ENCODE measurements at places on chromosomes 4 and X.
A peak's percentile ranks its signal among the peaks of the same experiment; 100 is the strongest.

GRCh38 chr4:27187786-27188185, 327.1 kb downstream of the STIM2 start:
- no peak for DNase-seq

DNA sequence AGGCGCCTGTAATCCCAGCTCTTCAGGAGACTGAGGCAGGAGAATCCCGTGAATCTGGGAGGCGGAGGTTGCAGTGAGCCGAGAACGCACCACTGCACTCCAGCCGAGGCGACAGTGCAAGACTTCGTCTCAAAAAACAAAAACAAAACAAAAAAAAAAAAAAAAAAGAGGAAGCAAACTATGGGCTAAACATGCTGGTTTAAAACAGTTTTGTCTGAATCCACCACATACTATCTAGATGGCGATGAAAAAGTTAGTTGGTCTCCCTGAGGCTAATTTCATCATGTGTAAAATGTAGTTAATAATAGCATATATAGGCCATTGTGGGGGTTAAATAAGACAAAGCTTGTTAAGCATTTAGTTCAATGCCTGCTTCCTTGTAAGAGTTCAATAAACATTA, 451.1 kb downstream of the RPA4 start:
- no peak for DNase-seq

- no peak for DNase-seq
Measured at GRCh38 chr4:56619816-56620215, 61.3 kb downstream of the HOPX start.

DNA sequence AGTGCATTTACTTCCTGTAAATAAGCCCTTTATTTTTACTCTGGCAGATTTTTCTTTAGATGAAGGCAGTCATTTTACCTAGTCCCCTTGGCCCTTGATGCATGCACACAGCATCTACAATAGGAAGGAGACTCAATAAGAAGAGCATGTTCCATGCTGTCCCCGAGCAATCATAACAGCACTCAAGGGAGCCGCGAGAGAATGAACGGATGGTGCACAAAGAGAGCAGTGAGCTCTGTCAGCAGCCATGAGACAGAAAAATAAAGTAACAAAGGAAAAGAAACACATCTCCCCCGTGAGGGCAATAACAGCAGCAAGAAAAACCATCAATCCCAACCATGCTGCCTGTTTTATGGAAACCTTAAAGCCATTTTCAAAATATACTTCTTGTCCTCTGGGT, 11.9 kb downstream of the SMIM31 start:
- peak; percentile 20 for DNase-seq

DNA sequence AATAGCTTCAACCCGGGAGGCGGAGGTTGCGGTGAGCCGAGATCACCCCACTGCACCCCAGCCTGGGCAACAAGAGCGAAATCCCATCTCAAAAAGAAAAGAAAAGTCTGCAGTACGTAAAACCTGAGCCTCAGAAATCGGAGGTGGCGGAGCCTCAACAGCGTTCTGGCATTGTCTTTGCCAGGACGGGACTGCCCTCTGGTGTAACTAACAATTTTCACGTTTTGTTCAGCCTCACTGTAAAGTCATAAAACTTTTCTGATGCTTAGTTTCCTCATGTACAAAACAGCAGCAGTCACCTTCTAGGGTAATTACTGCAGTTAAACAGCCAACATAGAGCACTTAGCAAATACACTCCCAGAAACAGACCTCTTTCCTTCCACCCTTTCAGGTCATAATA, 121.7 kb downstream of the RBM47 start:
- no peak for DNase-seq

GRCh38 chrX:77694491-77694890, 91.5 kb downstream of the ATRX start:
- DNase-seq = no peak

DNA sequence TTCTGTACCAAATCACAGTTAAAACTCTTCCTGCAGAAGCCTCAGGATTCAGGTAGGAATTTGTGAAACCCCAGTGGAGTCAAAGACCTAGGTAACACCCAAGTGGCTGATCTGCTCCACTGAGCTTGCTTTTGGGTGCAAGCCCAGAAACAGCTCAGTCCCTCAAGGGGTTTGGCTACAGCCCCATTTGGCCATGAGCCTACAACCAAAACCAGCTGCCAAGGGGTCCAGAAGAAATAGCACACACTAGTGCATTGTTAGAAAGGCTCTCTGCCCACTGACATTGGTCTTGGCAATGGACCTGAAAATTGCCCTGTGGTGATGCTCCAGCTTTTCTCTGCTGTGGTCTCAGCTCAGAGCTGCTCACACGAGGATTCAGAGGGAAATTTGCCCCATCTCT, 577.4 kb upstream of the INTU start:
- DNase-seq = no peak

- no peak for DNase-seq
Measured at GRCh38 chrX:2662586-2662985, 28.5 kb upstream of the CD99 start.

GRCh38 chr4:25513814-25514213, 136.8 kb downstream of the ANAPC4 start:
- no peak for DNase-seq

DNA sequence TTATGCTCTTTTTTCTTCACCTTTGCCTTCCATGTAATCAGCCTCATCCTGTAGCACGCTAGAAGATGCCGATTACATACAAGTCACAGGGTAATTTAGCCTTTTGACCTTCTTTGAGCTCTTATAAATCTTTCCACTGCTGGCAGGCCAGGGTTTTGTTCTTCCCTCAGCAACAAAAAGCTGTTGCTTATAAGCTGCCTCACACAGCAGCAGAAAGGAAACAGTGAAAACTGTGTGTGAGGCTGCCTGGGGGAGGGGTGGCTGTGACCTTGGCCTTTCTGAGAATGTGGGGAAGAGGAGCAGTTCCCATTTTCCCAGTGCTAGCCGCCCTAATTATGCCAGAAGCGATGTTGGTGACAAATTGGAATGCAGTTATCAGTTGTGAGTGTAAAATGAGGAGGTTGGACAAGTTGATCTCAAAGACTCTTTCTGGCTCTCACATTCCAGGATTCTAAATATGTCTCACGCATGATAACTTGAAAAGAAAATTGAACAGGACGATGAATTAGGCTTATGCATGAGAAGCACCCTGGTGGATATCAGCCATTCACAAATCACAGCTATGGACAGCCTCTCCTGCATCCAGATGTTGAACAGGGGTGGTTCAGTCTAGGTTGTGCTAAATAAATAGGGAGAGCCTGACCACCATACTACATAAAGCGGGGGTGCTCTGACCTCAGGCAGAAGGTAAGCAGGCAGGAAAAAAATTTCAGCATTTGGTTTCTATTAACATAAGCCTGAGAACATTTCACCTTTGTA, 25.7 kb downstream of the SLITRK2 start:
- no peak for DNase-seq

DNA sequence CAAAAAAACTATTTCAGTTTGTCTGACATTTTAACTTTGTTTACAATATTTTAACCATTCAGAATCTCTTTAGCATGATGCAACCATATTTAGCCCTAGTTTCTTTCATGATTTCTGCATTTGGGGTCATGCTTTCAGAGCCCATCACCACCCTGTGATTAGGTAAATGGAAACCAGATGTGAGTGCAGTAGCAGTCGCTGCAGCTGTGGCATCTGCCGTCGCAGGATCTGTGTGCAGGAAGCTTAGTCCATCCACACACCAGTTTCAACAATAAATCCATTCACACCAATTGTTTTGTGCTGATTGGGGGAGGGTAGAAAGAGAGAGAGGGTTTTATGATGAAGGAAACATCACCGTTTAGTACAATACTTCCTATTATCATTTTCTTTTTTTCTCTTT, 130.5 kb downstream of the CPEB2 start:
- DNase-seq = peak; percentile 8

- no peak for DNase-seq
Measured at GRCh38 chrX:49037883-49038475, 5.2 kb downstream of the TFE3 start.

- DNase-seq = no peak
Measured at GRCh38 chr4:158159054-158159717, 13.6 kb downstream of the GASK1B start.

GRCh38 chrX:10620121-10620699, at the start of gene MID1:
TSS of gene MID1 (minus strand) at chrX:10620585. CDS start at chrX:10567547, 53,038 bp downstream.
- peak; percentile 95 for DNase-seq

DNA sequence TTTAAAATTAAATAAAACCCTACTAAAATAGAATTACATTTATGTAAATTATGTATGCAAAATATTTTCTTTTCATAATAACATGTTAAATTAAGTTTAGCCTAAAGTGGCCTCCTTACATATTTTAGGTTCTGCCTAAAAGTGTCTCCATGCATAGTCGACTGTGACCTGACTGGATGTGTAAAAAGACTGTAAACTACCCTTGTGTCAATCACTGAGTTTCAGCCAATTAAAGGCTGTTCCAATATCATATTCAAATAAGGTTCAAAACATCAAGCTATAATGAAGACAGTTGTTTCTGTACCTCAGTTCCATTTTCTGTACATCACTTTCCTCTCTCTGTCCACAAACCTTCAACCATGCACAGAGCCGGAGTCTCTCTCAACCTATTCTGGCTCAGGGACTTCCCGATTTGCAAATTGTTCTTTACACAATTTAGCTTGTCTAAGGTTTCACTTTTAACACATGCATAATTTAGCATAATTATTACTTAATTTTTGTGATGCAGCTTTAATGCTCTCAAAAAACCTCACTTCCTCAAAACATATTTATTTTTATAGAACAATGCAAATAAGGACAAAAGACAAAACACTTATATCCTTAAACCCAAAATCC, 60.1 kb downstream of the SH3RF1 start:
- DNase-seq = no peak

GRCh38 chrX:103464072-103464773, 55.1 kb downstream of the RAB40A start:
- DNase-seq = peak; percentile 38

GRCh38 chr4:128560754-128561495, 248.6 kb upstream of the JADE1 start:
- DNase-seq = no peak

- no peak for DNase-seq
Measured at GRCh38 chr4:42453612-42454011, 56.3 kb downstream of the SHISA3 start.
